ENCODE measurements at places on chromosomes 16 and 17.

GRCh38 chr17:39393736-39394135, 7.7 kb downstream of the FBXL20 start:
- DNase-seq: no peak

DNA sequence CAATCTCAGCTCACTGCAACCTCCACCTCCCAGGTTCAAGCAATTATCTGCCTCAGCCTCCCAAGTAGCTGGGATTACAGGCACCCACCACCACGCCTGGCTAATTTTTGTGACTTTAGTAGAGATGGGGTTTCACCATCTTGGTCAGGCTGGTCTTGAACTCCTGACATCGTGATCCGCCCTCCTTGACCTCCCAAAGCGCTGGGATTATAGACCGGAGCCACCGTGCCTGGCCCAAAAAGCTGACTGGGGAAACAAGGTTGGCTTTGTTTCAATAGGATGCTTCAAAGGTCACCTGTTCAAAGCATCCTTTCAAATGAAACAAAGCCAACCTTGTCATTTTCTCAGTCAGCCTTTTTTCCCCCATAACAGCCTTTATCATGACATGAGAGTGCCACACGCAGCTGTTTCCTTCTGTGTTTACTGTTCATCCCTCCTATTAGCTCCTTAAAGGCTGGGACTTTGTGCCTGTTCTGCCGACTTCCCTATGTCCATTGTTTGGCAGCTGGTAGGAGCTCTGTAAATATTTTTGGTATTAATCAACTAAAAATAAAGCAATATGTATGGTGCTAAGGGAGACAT, 51.1 kb downstream of the ADAMTS18 start:
- DNase-seq: no peak

GRCh38 chr17:7445619-7445968, 733 bp downstream of the CHRNB1 start:
- no peak for DNase-seq

- DNase-seq: no peak
Measured at GRCh38 chr17:61371606-61372005, 28.0 kb upstream of the TBX2 start.

DNA sequence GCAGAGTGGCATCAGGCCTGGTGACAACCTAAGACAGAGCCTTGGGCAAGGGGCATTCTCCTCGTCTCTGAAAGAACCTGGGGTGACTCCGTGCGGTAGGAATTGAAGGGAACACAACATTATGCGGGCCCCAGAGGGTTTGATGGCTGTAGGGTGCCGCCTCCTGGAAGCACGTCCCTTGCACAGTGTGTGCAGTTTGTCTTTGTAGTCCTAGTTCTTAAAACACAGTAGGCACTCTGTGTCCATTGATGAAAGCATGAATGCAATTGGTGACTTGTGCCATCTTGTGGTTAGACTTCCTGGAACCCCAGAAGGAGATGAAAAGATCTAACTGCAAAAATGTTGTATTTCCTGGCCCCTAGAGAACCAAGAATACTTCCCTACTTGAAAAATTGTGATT, 279.8 kb downstream of the UTP18 start:
- DNase-seq: no peak

Data from stimulated activated CD8-positive, alpha-beta memory T cell treated with anti-CD3 and anti-CD28 coated beads, Interleukin-2, amount 100 ng/mL, for 48 hours (primary cell).